Aorta (tissue), 5 donors: ENCODE measurements at places on chromosomes 6 and 20. TPM values are rescaled to one million over a fixed set of nuclear protein-coding genes. Genes with fewer than 3 reads are reported as not detected.

HCRTR2 gene
- polyA plus RNA-seq, result not detected

C4B gene
- polyA plus RNA-seq, result 49.3 TPM

CLPSL2 gene
- not detected for polyA plus RNA-seq

SPTLC3 gene
- 1.4 TPM for polyA plus RNA-seq

COL21A1 gene
- 67.0 TPM for polyA plus RNA-seq

SLC22A3 gene
- polyA plus RNA-seq, result 33.2 TPM

B3GAT2 gene
- not detected for polyA plus RNA-seq

LPA gene
- not detected for polyA plus RNA-seq

SPAG4 gene
- 3.8 TPM for polyA plus RNA-seq

GRIK2 gene
- polyA plus RNA-seq, result 0.82 TPM

BAG2 gene
- polyA plus RNA-seq, result 7.0 TPM

HLA-DRA gene
- 382 TPM for polyA plus RNA-seq

GPR6 gene
- not detected for polyA plus RNA-seq

PLCB4 gene
- 3.6 TPM for polyA plus RNA-seq

POU5F1 gene
- polyA plus RNA-seq, result 2.6 TPM

TMEM200A gene
- polyA plus RNA-seq, result 3.5 TPM

SYCP2 gene
- polyA plus RNA-seq, result 0.38 TPM

SGK2 gene
- polyA plus RNA-seq, result 5.0 TPM

DNAH8 gene
- polyA plus RNA-seq, result under 0.01 TPM

SAMD10 gene
- 1.8 TPM for polyA plus RNA-seq

ATP6V1G2 gene
- 1.8 TPM for polyA plus RNA-seq

VGLL2 gene
- polyA plus RNA-seq, result not detected

CRIP3 gene
- polyA plus RNA-seq, result not detected

RAB32 gene
- polyA plus RNA-seq, result 21.7 TPM

PNLDC1 gene
- 0.38 TPM for polyA plus RNA-seq

XKR7 gene
- not detected for polyA plus RNA-seq

INSM1 gene
- polyA plus RNA-seq, result 0.25 TPM

ECT2L gene
- polyA plus RNA-seq, result not detected

OR2B6 gene
- polyA plus RNA-seq, result not detected

TP53TG5 gene
- not detected for polyA plus RNA-seq

TSPO2 gene
- not detected for polyA plus RNA-seq

ELOVL2 gene
- polyA plus RNA-seq, result not detected

NDUFAF4 gene
- polyA plus RNA-seq, result 26.5 TPM

TMEM63B gene
- polyA plus RNA-seq, result 15.0 TPM

DDRGK1 gene
- polyA plus RNA-seq, result 42.8 TPM

SLC26A8 gene
- not detected for polyA plus RNA-seq

MYCT1 gene
- 0.59 TPM for polyA plus RNA-seq

LTB gene
- polyA plus RNA-seq, result 2.5 TPM

EPHA7 gene
- polyA plus RNA-seq, result not detected

RIPOR3 gene
- 1.1 TPM for polyA plus RNA-seq

SLC35F1 gene
- polyA plus RNA-seq, result 1.9 TPM

ZSCAN9 gene
- 14.0 TPM for polyA plus RNA-seq

PEDS1 gene
- polyA plus RNA-seq, result 13.9 TPM

BFSP1 gene
- polyA plus RNA-seq, result 2.4 TPM

GPR63 gene
- polyA plus RNA-seq, result 0.63 TPM

DYNLT2 gene
- 1.6 TPM for polyA plus RNA-seq
